ENCODE measurements at places on chromosomes 1 and 21.

- no peak for DNase-seq
Observed at GRCh38 chr1:102002057-102002456, 5.3 kb upstream of the OLFM3 start.

GRCh38 chr21:23401278-23401677, 2206.0 kb downstream of the MRPL39 start:
- DNase-seq: peak; percentile 28

DNA sequence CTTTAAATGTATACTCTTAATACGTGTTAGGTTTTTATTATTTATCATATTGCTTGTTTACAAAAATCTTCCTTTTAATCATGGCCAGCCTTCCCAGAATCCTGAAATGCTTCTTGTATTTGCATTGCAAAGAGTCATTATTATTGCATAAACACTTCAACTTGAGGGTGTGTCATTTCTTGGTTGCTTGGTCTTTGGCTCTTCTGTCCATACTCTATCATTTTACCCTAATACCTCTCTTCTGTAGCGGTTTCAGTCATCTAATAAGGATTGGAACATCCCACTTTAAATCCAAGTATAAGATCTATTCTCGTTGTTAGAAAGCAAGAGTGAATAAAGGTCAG, 200.6 kb upstream of the CACYBP start:
- DNase-seq: no peak

DNA sequence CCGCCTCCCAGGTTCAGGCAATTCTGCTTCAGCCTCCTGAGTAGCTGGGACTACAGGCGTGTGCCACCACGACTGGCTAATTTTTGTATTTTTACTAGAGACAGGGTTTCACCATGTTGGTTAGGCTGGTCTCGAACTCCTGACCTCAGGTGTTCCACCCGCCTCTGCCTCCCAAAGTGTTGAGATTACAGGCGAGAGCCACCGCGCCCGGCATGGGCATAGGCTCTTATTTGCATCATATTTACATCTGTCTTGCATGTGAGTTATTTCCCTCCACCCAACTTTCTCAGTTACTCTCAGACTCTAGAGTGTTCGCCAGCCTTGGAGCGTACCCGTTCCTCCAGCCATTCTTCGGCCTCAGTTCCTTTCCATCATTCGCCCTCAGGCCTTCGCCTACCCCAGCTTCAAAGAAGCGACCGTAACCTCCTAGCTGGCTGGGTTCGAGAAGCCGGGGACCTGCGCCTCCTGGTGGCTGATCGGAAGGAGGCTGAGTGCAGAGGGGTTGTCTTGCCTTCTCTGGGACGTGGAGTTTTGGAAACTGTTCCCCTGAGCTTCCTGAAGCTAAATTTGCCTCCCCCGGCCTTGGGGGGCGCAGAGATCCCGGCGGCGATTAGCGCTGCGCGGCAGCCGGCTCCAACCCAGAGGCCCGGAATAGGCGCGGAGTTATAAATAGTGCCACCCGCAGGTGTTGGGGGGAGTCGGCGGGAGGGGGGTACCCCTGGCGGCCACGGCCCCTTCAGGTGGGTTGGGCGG, 3.6 kb upstream of the ZBTB7B start:
- DNase-seq: peak; percentile 91

DNA sequence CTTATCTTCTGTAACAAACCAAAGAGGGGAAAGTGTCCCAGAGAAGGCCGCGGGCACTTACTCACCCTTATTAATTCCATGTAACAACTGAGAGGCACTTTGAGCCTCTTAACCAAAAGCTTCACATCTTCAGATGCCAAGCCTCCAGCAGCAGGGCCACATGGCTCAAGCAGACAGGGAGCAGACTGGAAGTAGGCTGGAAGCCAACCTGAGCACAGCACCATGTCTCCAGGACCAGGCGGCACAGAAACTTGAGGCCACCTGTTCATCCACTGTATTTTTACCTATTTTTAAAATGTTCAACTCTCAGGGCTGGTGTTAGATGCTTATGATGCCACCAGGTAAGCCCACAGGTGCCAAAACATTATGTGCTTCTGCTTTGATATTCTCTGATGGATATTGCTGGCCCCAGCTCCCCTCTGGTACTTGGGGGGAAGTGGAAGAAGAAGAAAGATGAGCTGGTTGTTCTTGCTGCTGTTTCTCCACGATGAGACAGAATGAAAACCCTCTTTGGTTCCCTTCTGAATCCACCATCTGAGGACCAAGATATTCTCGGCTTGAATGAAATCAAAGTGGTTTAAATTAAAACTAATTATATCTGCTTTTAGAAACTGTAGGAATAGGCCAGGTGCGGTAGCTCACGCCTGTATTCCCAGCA, 30.6 kb upstream of the SDE2 start:
- DNase-seq: no peak

DNA sequence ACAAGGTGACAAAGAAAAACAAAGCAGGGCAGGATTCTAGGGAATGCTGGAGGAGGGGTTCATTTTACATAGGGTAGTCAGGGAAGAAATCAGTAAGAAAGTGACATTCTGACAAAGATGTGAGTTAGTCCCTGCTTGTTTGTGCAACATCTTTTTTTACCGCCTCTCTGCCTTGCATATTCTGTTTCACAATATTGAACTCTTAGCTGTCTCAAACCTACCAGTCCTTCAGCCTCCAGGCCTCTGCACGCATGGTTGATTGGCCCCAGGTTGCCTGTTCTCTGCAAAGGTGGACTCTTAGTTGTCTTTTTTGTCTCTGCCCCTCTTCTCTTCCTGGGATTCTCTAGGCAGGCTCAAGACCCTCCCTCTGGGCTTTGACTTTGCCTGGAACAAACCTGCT, 152.2 kb upstream of the RUNX1 start:
- DNase-seq: no peak

- DNase-seq: peak; percentile 69
Observed at GRCh38 chr1:12087797-12088314, 24.8 kb downstream of the TNFRSF8 start.

DNA sequence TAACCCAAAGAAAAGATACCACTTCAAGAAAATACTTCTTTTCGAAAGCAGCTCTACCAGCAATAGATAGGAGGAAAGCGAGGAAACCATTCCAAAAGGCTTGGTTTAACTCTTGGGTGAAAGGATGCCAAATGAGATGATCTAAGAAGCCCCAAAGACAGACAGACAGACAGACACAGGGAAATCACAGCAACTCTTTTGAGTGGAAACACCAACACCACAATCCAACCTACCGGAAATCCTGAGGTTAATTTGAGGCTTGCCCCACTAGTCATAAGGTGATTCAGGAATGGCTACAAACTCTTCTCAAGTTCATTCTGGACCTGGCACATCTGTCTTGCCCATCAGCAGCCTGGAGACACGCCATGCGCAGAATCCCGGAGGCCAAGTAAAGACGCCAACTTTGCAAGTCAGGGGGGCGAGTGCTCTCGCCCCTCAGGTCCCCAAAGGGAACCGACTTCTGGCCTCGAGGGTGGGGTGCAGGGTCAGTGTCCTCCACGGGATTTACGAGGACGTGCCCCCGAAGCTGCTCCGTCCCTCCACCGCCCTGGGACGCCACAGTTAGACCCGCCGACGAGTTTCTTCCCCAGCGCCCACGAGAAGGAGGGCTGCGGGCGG, 778 bp downstream of the EVI5 start:
- peak; percentile 60 for DNase-seq

DNA sequence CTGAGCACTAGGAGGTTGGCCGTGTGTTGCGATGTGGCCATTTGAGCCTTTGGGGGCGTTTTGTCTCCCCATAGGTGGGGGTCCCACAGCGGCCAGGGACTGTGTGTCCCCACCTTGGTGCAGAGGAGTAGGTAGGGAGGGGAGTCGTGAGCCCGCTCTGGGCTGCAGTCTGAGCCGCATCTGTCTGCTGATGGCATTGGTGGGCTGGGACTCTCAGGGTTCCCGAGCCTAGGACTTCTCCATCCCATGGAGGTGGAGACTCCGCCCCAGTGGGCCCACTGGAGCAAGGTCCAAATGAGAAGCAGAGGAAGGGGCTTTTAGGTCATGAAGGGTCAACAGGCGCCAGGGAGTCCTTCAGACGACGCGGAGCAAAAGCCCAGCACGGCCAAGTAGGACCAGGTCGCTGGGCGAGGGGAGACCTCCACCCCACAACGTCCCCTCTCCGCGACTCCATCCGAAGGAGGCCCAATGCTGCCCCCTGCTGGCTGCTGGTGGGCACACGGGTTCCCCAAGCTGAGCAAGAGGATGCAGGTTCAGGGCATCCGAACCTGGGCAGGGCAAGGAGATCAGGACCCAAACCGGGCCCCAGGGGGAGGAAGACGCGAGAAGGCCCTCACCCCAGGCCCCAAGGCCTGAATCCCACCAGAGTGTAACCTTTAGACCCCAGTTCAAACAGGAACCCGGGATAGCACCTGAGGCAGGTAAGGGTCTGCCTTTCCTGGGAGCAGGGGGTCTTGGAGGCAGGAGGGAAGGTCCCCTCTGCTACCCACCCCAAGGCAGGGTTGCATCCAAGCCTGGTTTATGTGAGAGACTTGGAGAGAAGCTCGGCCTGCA, 14.9 kb downstream of the TTC34 start:
- peak; percentile 47 for DNase-seq

GRCh38 chr1:230167419-230167852, 100.4 kb downstream of the GALNT2 start:
- DNase-seq: peak; percentile 77

GRCh38 chr1:58180537-58180936, 366.0 kb downstream of the OMA1 start:
- DNase-seq: no peak

DNA sequence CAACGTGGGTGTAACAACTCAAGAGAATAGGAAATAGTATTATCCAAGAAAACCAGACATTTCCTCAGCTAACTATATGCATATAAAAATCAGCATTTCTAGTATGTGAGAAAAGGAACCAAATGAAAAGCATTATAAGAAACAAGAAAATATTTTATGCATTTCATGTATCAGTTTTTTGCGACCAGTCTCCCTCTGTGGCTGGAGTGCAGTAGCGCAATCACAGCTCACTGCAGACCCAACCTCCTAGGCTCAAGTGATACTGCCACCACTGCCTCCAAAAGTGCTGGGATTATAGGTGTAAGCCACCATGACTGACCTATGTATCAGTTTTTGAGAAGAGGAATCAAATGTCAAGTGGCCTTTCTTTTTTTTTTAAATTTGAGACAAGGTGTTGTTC, 31.0 kb downstream of the SLC16A1 start:
- no peak for DNase-seq

GRCh38 chr1:248905662-248906008, 400 bp upstream of the PGBD2 start:
- no peak for DNase-seq

DNA sequence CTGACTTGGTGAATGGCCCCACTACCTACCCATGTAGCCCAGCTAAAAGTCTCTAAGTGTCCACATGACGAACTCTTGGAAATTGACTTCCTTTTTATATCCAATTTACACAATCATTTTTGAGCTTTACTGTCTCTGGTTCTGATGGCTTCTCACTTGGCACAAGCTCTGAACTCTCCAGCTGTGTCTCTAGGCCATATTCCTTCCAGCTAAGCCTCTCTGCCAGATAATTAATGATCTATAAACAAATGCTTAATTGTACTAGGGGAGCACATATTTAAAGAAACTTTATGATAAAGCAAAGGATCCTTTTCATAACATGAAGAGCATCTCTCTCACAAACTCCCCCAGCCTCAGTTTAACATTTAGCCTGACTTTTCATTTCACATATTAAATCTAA, 16.3 kb upstream of the BEND5 start:
- no peak for DNase-seq

- DNase-seq: no peak
Observed at GRCh38 chr1:219573960-219574359, 38.9 kb downstream of the ZC3H11B start.

DNA sequence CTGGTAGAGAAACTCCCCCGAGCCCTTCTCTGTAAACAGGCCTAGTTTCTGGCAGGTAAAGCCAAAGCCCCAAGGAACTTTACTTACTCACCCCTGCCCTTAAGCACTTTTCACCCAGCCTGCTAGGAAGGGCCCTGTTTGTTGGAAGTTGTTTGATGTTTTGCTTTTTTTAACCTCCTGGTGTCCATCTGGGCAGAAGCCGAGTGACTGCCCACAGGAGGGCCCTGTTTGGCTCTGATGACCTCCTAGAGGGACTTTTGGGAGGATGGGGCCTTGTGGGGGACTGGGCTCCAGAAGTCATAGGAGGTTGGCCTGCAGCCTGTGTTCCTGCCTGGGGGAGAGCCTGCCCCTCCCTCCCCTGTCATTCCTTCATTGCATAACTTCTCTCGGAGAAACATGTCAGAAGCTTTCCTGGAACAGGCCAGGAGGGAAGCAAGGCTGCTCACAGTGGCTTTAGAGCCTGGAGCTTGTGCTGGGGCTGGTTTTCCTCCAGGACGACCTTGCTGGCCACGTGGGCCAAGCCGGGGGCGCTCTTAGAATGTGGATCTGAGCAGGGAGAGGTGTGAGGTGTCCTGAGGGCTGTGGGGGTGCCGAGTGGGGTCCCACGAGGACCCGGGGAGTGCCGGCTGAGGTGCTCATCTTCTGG, 33.9 kb downstream of the COQ8A start:
- no peak for DNase-seq

- no peak for DNase-seq
Observed at GRCh38 chr1:216207154-216207553, 216.1 kb downstream of the USH2A start.

- DNase-seq: no peak
Observed at GRCh38 chr1:70990469-70991253, 57.0 kb downstream of the PTGER3 start.

- DNase-seq: no peak
Observed at GRCh38 chr1:240111558-240111957, 19.9 kb downstream of the FMN2 start.

Data from KBM-7 (cell line).